ENCODE measurements at places on chromosomes 12 and 14. TPM values are rescaled to one million over a fixed set of nuclear protein-coding genes. Genes with fewer than 3 reads are reported as not detected.
A peak's percentile ranks its signal among the peaks of the same experiment; 100 is the strongest.

DNA sequence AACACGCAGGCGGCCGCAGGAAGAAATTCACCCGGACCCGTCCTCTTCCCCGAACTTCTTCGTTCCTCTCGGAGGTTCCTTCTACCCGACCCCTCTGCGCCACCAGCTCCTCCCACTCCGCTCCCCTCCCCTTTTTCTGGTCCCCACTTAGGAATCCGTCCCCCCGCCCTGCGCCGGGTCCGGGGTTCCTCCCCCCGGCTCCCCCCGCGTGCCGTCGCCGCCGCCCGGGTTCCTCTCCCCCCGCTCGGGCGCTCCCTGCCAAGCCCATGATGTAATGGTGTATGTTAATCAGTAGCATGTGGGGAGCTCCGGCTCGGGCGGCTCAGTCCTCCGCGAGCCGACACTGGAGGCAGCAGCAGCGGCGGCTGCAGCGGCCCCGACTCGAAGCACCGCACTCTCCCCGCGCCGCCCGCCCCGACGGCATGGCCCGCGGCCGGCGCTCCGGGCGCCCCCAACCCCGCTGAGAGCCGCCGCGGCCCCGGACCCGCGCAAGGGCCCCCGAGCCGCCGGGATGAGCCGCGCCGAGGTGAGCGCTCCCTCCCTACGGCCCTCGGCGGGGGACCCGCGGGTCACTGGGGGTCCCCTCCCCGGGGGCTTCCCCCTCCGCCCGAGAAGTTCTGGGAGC, 1.0 kb upstream of the SAMD4A start:
- peak; percentile 63 for DNase-seq

The IRAK3 gene
- total RNA-seq = 28.8 TPM

- peak; percentile 23 for DNase-seq
Measured at GRCh38 chr12:53791735-53792326, 40.1 kb upstream of the CISTR start.

The RPL10L gene
- not detected for total RNA-seq

The C14orf180 gene
- total RNA-seq = not detected
